ENCODE measurements at places on chromosomes 2 and 18.

GRCh38 chr2:215685238-215685990, 249.5 kb upstream of the FN1 start:
- no peak for DNase-seq

- no peak for DNase-seq
Observed at GRCh38 chr18:79530821-79531220, 135.1 kb downstream of the NFATC1 start.

- peak; percentile 90 for DNase-seq
Observed at GRCh38 chr2:138948070-138948539, 167.9 kb upstream of the NXPH2 start.

DNA sequence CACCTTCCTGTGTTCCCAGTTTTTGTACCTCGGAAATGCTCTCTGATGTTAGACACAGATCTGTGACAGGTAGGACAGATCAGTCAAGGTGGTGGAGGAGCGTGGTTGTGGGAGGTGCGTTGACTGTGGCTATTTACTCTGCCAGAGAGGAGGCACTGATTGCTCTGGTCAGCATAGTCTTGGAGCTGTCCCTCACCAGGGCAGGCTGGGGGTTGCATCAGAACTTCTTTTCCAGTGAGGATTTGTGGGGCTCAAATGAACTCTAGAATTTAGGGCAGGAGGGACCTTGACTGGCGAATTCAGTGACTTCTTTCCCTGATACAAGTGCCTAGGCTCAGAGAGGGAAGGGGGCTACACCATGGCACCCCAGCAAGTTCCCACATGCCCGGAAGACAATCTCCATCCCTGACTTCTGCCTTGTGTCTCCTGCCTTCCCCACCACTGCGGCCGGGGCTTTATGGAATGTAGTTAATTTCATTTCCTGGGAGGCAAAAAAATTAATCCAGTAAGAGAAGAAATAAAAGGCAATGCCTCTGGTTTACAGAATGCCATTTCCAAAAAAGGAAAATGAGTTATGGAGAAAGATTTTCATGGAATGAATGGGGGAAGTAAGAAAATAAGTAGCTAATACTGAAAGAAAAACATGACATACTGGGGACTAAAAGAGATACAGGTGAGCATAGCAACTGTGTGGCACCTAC, 26.1 kb downstream of the NIFK start:
- no peak for DNase-seq

DNA sequence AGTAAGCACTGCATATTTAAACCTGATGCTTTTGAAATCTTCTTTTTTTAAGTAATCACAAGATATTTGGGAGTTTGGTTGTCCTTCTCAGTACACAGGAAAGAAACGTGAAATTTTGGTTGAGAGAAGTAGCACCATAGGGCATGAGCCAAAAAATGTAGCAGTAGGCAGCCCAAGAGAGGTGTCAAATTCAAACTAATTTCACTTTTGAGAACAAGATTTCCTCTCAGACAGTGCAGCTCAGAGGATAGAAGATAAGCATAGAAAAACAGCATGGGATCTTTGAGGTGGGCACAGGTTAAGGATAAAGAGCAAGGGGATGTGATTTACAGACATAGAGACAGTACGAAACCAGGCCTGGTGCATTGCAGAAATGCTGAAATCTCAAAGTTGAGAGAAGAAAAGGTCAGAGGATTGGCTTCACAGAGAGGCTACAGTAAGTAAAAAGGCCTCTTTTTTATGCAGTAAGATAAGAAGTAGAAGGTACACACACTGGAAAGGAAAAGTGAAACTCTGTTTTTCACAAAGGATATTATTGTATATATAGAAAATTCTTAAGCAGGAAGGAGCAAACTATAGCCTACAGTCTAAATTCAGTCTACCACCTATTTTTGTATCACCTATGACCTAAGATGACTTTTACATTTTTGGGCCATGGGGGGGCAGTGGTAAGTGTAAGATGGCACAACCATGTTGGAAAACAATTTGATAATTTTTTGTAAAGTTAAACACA, 89.8 kb downstream of the PKP4 start:
- no peak for DNase-seq

DNA sequence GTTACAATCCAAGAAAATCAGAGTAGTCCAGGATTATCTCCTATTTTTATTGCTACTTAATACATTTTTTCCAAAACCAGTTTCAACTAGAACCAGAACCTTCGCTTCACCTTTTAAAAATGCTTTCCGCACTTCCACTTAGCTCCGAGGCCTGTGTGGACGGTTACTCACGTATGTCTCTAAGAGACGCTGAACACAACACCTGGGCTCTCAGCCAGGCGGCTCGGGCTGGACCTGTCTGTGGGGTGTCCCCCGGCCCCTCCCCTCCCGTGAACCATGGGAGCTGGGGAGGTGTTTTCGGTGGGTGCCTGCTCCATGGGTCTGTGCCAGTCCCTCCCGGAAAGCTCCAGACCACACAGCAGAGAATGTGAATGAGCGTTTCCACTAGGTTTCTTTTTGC, 223.8 kb downstream of the GLI2 start:
- no peak for DNase-seq

GRCh38 chr2:186913870-186914269, 64.9 kb upstream of the ZSWIM2 start:
- no peak for DNase-seq

DNA sequence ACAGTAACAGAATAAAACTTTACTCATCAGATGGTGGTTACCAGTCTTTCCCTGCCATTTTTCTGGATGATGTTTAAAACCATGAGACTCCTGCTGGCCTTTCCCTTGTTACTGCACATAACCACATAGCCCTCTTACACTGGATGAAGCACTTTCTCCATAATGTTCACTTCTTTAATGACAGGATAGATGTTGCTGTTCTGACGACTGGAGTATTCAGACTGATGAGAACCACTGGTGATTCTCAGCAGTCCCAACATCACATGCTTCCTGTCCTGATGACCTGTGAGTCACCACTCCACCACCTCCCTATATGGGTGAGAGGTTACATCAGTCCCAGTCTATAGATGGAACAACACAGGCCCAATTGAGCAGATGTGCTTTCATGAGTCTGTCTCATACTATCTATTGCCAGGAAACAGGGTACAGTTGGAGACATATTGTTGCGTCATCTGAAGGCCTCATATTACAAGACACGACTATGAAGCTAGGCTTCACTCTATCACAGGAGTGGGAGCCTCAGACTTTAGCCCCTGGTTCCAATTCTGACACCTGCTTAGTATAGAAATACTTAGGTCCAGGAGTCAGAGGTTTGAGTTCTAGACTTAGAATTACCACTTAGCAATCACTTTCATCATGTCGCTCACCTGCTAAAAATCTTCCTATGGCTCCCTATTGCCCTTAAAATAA, 145.7 kb upstream of the KLF7 start:
- peak; percentile 99 for DNase-seq

DNA sequence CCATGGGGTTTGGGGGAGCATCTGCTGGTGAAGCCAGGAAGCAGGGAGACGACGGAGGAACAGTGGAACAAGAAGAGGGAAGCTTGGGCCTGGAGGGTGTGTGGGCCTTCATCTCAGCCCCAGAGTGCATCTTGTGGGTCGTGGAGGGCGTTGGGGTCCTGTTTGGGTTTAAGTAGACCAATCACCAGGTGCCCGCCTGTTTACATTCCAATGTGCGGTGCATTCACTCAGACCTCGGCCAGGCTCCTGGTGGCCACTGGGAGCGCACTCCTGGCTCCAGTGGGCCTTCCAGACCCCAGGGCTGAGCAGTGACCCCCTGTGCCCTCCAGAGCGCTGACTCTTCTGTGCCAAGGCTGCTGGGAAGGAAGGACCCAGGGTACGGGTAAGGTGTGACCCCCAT, 293.7 kb downstream of the NDUFA10 start:
- DNase-seq, result no peak
